Regular cardiac myocyte (primary cell): ENCODE measurements at places on chromosomes 7 and 10. TPM values are rescaled to one million over a fixed set of nuclear protein-coding genes. Genes with fewer than 3 reads are reported as not detected.

Gene JCAD
- 7.1 and 9.9 TPM in 2 replicates for total RNA-seq

Gene ANAPC16
- total RNA-seq, result 29.1 and 43.4 TPM in 2 replicates

Gene SUFU
- 2.3 and 2.5 TPM in 2 replicates for total RNA-seq

Gene APBB1IP
- 0.19 and 0.28 TPM in 2 replicates for total RNA-seq

Gene SPDYE3
- not detected in 2 replicates for total RNA-seq

Gene AKR1C8
- not detected in 2 replicates for total RNA-seq
